ENCODE measurements at places on chromosomes 7 and 10.

DNA sequence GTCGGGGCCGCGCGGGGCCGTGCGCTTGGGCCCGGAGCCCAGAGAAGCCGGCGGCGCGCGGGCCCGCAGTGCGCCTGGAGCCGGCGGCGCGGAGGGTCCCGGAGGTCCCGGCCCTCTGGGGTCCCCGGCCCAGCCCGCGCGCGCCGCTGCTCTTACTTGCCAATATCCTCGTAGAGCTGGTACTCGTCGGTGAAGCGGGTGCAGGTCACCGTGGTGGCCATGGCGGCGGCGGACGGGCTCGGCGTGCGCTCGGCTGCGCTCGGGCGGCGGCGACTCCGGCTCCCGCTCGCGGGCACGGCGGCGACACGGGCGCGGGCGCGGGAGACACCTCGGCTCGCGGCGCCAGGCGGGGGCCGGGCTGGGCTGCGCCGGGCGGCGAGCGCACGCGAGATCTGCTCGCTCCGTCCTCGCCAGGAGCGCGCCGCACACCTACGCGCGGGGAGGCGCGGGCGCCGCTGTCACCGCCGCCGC lies at the start of gene CAMK2B:
TSS of gene CAMK2B (minus strand) at position 394 of the 471 bp plus-strand sequence. CDS start at position 221, 173 bp downstream.
- DNase-seq, result no peak

DNA sequence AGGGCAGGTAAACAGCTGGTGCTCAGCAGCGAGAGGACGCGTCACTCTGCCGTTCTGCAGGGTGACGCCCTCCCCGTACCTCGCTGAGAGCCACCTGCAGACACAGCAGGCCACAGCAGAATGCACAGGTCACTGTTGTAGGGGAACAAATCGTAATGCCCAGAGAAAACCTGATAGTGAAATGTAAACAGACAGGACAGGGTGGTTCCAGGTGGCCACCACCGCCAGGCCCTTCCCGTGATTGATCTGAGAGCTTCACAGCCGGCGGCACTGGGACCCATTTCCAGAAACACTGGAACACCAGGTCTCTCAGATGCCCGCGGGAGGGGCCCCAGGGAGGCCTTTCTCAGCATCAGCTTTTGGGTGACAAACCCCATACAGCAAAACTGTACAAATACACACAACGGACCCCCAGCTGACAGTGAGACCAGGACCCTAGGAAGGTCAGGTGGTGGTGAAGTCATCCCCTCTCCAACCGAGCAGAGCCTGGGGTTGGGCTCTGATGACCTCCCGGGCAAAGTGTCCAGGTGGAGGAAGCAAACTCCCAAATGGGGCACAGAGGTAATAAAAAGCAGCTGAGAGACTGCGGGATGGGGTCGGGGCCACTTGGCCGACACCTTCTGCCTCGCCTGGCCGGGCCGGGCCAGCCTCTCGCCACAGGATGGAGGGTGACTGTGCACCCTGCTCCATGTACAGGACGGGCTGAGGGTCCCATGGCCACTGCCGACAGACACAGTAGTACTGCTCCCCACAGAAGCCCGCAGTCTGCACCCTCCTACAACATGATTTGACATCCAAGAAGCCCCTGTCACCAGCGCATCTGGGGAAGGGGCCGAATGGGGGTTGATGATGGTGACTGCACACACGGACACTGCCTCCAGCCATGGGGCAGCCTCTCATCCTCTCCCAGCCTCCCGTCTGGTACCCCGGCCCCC lies 4.6 kb downstream of the BHLHA15 start:
- no peak for DNase-seq

DNA sequence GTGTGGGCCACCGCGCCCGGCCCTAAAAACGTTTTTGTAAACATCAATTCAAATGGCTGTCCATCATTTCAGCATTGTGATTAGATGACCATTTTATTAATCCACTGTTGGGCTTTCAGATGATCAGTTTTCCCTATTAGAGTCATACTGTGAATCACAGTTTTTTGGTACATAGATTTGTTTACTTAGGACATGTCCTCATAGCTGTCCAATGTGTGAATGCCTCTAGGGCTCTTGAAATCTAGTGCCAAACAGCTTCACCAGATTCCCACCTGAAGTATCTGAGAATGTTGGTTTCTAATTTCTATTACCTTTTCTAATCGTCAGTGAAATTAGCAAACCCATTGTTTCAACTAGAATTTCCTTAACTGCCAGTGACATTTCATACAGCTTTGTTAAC lies 66.8 kb downstream of the UPF2 start:
- DNase-seq, result no peak

DNA sequence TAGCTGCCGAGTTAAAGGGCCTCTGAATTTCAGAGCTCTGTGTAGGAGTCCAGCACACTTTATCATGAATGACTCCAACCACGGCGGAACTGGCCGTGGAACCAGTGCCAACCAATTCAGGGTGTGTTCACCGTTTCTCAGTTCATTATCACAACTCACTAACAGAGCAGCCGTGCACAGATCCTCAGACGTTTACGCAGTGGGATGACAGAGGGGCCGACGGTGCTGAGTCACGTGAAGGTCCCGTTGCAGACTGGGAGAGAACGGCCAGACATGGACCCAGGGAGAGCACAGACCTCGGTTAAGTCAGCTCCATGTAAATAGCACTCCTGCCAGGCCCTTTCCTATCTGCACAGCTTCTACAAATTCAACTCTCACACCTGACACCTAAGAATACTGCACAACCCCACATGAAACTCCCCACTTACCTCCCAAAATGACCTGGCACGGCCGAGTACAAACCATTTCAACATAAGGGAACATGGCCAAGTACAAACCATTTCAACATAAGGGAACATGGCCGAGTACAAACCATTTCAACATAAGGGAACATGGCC lies 95.5 kb downstream of the DIP2C start:
- no peak for DNase-seq

DNA sequence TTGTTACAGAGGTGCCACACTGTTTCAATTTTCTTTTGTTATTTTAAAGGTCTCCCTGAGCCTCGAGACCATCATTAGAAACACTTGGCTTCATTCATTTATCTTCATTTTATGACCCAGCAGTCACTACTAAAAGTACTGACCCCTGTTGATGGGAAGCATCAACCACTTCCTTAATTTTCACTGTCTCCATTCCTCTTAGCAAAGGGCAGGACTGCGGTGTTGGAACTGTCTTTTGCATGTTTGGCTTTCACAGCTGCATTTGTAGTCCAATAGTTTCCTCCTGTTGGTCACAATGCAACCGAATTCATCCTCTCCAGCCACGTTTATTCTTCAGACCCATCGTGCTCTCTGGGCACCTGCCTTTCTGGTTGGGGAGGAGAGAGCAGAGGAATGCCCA lies 46.7 kb upstream of the PDZD8 start:
- DNase-seq, result no peak

GRCh38 chr7:74462707-74463100 lies 9.0 kb downstream of the GTF2IRD1 start:
- DNase-seq, result no peak

DNA sequence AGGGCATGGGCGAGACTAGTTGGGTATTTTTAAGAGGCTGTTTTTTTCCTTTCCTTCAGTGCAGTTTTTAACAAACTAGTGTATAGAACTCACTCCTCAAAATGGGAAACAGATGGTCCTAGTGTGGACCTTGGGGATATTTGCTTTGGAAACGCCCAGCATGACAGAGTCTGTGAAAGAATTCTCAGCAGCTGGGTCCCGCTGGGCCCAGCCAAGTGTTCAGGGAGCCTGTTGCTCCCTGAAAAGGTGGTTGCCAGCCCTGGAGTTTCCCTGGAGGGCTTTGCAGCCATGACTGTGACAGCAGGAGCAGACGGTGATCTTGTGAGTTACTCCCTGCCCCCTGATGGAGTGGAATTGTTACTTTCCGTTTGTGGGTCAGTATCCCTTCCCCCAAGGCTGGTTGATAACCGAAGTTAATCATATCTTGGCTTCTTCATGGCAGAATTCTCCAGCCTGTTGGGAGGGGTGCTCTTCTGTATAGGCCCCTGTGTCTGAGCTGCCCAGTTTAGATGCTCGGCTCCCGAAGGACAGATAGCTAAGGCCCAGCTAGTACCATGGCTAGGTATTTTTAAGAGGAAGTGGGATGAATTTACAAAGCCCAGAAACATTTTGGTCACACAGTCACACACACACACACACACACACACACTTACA lies 278.6 kb upstream of the HABP2 start:
- DNase-seq, result no peak

DNA sequence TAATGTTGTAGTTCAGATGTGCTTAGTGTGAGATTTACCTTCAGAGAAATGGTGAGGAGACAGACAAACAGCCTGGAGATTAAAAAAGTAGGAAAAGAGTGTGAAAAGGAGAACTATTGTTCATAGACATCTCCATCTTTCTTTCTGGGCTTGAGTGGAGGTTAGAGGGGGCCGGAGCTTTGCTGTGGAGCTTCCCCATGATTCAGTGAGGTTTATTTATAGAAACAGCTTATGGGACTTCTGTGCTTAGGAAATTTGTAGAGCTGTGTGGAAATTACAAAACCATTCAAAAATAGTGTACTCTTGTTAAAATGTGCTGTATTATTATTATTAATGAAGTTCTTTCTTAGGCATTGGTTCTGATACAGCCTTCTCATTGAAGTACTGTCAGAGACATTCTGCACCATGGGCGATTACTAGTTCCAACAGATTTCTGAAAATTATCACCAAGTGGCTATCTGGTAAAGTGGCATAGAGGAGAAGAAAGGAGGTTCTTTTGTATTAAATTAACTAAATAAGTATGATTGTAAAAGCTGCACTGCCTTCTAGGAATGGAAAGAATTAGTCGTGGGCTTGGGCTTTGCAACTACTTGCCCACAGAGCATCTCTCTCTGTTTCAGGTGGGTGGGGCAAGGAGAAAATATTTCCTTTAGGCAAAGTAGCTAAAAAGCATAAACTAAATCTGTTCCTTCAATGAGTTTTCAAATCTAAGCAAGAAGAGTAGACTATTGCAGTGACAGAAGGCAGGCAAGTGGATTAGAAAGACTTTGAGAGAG lies 8.7 kb upstream of the TCAF1 start:
- DNase-seq, result no peak

- no peak for DNase-seq
These were observed 34.3 kb downstream of the PYROXD2 start for GRCh38 chr10:98380493-98381339.

- DNase-seq, result no peak
These were observed 13.0 kb upstream of the FRA10AC1 start for GRCh38 chr10:93715345-93715744.

- no peak for DNase-seq
These were observed 18.3 kb downstream of the ADAMTS14 start for GRCh38 chr10:70690589-70690988.

DNA sequence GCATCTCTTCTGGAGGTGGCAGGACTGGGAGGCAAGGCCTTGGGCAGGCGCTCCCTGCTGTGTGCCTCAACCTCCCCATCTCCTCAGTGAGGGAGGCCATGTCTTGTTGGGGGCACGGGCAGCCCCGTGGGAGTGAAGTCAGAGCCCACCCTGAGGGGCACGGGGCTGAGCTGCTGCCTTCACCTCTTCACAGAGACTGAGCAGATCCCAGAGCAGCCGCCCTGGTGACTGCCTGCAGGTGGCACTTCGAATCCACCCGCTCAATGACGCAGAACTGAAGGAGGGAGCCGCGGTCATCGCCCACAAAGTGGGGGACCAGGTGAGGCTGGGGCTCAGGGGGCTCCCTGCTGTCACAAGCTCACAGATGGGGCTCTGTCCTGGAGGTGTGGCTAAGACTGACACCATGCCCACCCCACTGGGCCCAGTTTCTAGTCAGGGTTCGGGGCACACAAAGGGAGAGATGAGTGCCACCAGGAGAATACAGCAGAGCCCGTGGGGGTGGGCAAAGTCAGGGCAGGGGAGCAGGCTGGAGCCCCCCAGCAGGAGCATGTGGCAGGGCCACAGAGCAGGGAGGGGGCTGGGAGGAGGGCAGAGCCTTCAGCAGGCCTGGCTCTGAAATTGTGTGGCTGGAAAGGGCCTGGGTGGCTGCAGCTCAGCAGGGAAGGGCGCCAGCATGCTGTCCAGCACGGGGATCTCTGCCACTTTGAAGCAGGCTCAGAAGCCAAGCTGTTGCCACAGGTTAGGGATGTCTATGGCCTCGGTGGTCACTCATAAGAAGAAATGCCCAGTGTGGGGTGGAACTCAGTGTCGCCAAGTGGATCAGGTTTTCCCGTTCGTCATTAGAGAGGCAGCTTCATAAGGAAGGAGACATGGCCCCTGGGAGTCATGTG lies 18.8 kb upstream of the CHST12 start:
- DNase-seq, result no peak

GRCh38 chr10:80681142-80681541 lies 143.4 kb downstream of the SH2D4B start:
- DNase-seq, result no peak

GRCh38 chr10:83769281-83769820 lies 370.0 kb upstream of the GHITM start:
- DNase-seq, result no peak
